Right cardiac atrium (tissue), 5 donors: ENCODE measurements at places on chromosomes 1 and 21. TPM values are rescaled to one million over a fixed set of nuclear protein-coding genes. Genes with fewer than 3 reads are reported as not detected.

LAMC2 gene
- 0.99 TPM for total RNA-seq

TNFRSF9 gene
- not detected for total RNA-seq

GBP4 gene
- total RNA-seq = 8.3 TPM

SRM gene
- total RNA-seq = 68.2 TPM

PLA2G2A gene
- 499 TPM for total RNA-seq

HCN3 gene
- 1.2 TPM for total RNA-seq

CELA2B gene
- total RNA-seq = not detected

DNA sequence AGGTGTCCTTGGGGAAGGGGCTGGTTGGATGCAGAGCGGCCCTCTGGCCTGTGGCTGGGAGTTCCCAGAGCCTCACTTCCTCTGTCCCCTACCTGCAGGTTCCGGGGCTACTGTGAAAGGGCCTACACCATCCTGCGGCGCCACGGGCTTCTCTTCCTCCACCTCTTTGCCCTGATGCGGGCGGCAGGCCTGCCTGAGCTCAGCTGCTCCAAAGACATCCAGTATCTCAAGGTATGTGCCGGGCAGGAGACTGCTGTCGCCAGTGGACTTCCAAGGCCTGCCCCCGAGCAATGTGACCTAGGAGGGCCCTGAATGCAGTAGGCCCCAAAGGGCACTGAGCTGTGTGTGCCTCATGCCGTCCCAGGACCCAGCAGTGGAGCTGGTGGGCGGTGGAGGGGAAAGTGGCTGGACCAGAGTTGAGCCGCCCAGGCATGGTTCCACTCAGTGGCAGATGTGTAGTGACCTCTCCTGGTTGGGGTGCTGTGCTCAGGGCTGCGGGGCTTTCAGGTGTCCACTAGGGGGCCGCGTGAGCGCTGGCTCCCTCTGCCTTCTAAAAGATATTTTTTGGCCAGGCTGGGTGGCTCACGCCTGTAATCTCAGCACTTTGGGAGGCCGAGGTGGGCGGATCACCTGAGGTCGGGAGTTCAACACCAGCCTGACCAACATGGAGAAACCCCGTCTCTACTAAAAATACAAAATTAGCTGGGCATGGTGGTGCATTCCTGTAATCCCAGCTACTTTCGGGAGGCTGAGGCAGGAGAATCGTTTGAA lies 73.4 kb downstream of the PIK3CD start:
- DNase-seq = peak; percentile 75

- DNase-seq = peak; percentile 70
These were observed 35.4 kb downstream of the PTPRU start for GRCh38 chr1:29271724-29272123.

DNA sequence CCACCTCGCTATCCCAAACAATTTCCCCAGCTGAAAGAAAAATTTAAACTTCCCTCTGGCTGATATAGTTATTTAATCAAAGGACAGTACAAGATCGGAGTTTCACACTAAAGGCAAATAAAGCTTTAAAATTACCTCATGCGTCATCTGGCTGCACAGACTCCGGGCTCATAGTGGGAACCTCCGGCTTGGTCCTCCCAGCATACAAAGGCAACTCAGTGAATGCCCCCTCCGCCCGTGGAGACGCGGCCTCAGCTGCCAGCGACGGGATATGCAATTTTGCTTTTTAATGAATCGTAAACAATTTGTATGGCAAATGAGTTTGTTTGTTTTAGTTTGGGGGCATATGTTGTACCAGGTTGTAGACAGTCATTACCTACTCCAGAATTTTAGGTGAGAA lies 214.6 kb upstream of the NFIA start:
- DNase-seq = peak; percentile 50

GRCh38 chr21:35609263-35609662 lies 451.1 kb downstream of the SETD4 start:
- DNase-seq = no peak

- DNase-seq = no peak
These were observed 98.6 kb downstream of the ENAH start for GRCh38 chr1:225554216-225554812.

GRCh38 chr1:84944767-84945486 lies 51.9 kb upstream of the LPAR3 start:
- DNase-seq = peak; percentile 58

GRCh38 chr1:16922885-16923431 lies 1.2 kb downstream of the CROCC start:
- DNase-seq = no peak

DNA sequence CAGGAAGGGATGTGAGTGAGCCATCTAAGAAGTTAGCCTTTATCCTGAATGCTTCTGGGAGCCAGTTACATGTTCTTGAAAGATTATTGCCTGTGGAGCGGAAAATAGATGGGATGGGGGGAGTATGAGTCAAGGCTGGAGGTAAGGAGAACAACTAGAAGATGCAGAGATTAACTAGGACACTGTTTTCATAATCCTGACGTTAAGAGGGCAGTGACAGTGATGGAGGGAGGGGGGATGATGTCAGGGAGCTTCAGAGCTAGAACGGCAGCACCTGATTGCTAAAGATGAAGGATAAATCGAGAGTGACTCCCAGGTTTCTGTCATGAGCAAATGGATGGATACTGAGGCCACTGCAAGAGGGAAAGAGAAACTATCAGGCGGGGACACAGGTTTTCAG lies 10.0 kb upstream of the RCSD1 start:
- DNase-seq = no peak

DNA sequence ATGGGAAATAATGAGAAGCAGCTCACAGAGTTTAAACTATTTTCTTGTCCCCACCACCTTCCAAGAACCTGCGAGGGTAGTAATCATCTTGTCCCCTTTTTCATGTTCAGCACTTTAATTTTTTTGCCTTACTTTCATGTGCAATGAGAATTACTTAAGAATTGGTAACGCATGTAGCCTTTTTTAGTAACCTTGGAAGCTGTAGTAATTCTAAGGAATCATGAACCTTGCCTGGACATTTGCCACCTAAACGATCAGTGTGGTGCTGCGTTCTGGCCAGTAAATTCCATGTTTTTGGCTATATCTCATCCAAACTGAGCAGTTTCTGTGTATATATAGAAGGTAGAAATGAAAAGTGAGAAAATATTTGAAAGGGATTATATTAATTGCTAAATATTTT lies 3.9 kb upstream of the VAMP3 start:
- no peak for DNase-seq

DNA sequence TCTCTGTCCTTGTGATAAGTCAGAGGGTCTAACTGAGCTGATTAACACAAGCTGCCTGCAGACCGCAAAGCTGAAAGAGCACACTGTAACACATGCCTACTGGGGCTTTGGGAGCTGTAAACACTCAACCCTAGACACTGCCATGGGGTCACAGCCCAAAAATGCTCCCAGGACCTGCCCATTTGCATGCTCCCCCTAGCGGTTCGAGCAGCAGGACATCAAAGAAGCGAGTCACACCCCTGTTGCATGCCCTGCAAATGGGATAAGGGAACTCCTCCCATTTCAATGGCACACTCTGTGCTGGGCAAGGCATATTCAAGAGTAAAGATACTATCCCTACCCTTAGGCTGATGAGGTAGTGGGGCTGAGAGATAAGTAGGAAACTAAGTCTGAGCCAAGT lies 22.8 kb downstream of the LCE3E start:
- DNase-seq = no peak

DNA sequence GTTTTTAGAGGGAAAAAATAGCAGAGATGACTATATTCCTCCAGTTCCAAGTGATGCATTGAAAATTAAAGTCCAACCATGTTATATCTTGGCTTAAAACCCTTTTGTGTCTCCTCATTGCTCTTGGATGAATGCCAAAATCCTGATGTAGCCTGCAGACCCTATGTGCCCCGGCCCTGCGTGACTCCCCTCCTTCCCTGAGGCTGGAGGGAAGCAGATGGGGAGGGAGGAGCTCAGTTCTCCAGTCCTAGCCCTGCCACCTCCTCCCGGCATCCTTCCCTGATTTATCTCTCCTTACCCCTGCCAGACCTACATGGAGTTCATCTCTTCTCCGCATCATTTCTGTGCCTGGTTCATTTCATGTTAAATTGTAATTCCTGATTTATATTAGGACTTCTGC lies 397.4 kb downstream of the PTPRU start:
- no peak for DNase-seq

- no peak for DNase-seq
These were observed 432.9 kb downstream of the PLA2G4A start for GRCh38 chr1:187261637-187262036.
